ENCODE measurements at places on chromosomes 12 and 14.

DNA sequence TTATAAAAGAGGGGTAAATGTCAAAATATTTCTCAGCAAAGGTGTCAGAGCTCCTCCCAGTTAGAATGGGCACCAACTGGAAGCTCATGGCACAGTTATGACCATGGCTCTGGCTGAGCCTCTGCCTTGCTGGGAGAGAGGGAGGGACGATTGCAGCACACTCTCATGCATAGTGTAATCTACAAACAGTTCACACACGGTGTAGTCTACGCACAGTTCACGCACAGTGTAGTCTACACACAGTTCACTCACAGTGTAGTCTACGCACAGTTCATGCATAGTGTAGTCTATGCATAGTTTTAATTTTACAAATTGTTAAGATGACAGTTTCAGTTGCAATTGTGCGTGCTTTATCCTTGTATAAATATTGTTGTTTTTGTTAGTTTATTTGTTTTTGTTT, 1474.6 kb upstream of the TMEM132C start:
- DNase-seq: no peak

- no peak for DNase-seq
Measured at GRCh38 chr12:4261655-4262054, 11.9 kb upstream of the CCND2 start.

DNA sequence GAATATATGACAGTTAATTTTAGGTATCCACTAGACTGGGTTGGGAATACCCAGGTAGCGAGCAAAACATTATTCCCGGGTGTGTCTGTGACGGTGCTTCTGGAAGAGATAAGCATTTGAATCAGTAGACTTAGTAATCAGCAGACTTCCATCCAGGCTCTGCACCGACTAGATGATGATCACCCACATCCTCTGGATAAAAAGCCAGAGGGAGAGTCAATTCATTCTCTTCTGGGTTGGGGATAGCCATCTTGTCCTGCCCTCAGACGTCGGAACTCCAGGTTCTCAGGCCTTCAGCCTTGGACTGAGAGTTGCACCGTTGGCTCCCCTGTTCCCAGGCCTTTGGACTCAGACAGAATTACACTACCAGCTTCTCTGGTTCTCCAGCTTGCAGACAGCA, 168.0 kb downstream of the PHLDA1 start:
- DNase-seq: no peak

GRCh38 chr14:93330609-93331000, 2.2 kb downstream of the BTBD7 start:
- no peak for DNase-seq

- no peak for DNase-seq
Measured at GRCh38 chr14:49218436-49219092, 367.6 kb downstream of the RPS29 start.

DNA sequence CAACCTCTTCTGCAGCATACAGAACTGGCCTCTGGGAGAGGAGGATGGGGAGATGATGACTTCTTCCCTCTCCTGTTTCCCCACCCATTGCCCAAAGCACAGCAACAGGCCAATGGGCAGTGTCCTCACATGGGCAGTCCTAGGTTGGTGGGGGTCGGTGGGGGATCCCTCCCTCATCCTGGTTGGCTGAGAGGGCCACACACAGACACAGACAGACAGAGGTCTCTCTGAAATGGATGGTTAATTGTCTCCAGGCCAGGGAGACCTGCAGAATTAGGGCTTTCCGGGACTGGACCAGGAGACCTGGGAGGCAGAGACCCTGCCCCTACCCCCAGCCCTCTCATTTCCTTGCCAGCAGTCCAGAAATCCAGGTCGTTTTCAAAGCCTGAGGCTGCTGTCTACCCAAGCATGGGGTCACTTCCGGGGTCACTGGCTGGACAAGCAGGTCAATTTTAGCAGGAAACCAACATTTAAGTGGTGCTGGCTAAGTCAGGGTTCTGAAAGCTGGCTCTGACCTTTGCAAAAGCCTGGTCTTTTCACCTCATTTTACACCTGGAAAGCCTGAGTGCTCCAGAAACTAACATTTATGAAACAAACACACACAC, 48.6 kb upstream of the TBX3 start:
- peak; percentile 15 for DNase-seq

DNA sequence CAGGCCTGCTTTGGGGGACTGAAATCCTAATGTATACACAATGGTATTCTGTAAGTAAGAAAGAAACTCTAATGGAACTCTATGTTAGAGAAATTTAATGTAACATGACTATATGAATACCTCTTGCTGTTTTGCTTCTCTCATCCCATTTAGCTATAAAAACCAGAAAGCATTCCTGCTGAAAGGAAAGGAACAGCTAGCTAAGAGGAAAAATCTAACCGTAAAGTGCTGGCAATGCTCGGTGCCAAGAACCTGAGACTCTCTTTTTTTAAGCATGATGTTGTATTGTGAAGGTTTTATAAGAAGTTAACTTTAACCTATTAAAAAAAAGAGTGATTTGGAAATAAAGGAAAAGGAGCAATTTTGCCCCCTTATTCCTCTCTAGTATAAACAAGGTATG, 75.6 kb upstream of the DACT1 start:
- no peak for DNase-seq

DNA sequence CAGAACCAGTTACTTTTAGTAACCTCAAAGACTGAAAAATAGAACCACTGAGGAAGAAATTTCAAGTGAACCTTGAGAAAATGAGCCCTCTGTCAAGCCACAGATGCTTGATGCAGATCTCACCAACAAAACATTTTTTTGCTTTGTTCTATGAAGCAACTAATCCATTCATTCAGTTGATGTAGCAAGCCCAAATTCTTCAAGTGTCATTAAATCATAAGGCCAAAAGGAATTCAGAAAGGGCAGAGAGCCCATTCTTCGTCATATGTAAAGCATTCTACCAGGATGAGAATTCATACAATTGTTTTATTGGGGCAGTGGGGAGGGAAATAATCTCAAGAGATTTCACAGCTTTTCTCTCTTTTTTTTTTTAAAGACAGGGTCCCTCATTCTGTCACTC, 218.0 kb upstream of the RGS6 start:
- no peak for DNase-seq

GRCh38 chr12:84136862-84137367, 775.7 kb downstream of the SLC6A15 start:
- DNase-seq: no peak

DNA sequence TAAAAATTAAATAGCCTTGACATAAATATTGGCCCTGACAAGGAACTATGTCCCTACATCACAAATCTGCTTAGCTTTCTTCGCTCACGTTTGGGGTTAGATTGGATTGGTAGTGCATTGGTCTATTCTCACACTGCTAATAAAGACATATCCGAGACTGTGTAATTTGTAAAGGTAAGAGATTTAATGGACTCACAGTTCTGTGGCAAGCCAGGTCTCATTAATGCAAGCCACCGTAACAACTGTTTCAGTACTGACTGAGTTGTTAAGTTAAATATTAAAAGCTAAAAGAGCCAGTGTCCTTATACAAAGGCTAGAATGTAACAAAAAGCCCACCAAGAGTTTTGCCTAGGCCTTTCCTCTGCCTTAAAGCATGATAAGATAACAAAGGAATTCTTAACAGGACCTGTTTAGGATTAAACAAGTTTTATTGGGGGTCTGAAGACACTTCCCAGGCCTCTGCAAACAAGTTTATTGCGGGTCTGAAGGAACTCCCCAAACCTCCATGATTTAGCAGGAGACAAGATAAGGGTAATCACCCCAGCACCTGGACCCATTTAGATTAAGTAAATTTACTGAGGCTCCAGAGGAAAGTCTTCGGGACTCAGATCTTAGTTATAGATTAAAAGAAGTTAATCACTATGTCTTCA, 88.2 kb upstream of the PTGDR start:
- DNase-seq: no peak

DNA sequence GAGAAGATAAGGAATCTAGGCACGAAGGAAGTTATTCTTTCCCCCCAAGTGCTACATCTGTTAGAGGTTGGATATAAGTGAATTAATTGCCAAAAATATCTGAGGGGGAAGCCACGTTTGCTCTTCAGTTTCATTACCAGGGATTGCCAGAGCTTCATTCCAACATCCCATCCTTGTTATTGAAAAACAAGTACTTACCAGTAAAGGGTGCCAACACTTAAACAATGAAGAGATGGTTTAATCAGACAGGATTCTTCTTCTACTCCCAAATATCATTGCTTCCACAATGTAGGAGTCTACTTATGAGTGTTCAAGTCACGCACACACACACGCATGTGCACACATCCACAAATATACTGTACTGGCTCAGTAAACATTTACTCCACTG, 312.4 kb downstream of the RPAP3 start:
- DNase-seq: no peak

DNA sequence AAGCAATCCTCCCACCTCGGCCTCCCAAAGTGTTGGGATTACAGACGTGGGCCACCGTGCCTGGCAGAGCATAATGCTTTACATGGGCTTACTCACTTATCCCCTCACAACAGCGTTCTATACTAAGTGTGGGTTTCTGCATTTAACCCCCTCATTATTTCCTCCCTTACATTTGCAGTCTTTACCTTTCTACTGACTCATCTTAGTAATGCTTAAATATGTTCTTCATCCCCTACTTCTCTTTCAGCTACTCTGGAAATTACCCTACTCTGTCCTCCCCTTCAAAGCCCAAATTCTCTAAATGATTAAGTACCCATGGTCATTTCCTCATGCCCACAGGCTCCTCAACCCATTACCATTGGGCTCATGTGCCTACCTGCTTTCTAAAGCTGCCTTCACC, 40.7 kb downstream of the NKX2-1 start:
- DNase-seq: no peak

GRCh38 chr14:77554816-77555599, 56.4 kb upstream of the ISM2 start:
- DNase-seq: no peak

GRCh38 chr14:91140672-91141071, 26.8 kb downstream of the DGLUCY start:
- peak; percentile 55 for DNase-seq

GRCh38 chr12:47801170-47801903, 18.4 kb downstream of the HDAC7 start:
- DNase-seq: no peak

DNA sequence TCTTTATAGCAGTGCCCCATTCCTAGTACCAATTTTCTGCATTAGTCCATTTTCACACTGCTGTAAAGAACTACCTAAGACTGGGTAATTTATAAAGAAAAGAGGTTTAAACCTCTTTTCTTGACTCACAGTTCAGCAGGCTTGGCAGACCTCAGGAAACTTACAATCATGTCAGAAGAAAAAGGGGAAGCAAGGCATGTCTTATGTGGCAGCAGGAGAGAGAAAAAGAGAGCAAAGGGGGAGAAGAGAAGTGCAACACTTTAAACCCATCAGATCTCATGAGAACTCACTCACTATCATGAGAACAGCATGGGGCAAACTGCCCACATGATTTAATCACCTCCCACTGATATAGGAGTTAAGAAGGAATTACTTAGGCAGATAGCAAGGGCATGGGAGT, 101.6 kb upstream of the PLEKHG7 start:
- no peak for DNase-seq
